ENCODE measurements at places on chromosomes 7 and 10.

- DNase-seq: no peak
Observed at GRCh38 chr7:100685049-100685605, 8.9 kb downstream of the GIGYF1 start.

DNA sequence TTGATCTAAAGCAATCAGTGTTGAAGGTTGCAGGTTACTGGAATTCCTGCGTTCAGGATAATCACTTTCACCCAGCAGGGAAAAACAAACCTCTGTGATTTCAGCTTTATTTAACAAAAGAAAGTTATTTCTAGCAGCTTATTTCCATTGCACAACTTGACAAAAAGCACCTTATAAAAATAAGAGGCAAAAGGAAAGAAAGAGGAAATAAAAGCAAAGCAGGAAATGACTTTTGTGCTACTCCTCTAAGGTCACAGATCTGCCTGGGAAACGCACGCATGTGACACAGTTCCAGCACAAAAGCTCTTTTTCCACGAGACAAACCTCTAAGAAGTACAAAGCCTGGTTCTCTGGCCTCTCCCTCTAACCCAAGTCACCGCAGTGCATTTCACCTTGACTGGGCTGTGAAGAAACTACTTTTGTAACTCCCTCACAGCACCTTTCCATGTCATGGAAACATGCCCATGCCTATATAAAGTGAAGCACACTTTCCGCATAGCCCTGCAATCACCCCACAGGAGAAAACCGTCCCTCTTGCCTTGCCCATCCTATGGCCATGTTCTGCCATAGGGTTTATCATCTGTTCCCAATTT, 870 bp downstream of the ANK3 start:
- DNase-seq: no peak

GRCh38 chr7:46756256-46756655, 825.7 kb downstream of the TNS3 start:
- no peak for DNase-seq

DNA sequence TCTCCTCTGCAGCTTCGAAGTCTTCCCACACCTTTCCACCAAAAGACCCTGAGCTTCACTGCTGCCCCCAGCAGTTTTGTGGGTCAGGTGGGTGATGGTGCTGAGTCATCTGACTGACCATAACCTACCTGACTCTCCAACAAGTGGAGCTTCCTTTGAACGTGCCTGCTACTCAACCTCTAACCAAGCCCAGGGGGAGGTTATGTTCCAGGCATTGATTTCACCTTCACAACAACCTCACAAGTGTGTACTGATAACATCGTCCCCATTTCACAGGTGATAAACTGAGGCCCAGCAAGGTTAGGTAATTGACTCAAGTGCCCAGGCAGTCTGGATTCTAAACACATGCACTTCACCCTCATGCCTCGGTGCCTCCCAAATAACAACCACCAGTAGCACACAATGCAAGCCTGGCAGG, 66.7 kb downstream of the DLG5 start:
- DNase-seq: no peak

DNA sequence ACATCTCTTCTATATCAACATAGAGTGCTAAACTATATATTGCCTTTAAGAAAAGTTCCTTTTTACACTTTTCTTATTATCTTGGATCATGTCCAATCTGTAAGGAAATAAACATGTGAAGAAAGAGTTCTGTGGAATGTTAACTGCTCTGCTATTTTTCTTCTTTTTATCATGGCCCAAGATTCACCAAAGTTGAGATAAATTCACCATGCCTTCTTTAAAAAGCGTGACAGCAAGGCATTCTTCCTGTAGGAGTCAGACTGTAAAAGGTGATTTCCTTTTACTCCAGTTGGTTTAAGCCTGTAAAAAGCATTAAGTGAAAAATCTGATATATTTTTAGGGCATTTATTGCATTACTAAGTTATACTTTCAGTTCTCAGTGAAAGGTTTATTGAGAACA, 165.7 kb upstream of the FZD1 start:
- DNase-seq: no peak

GRCh38 chr7:137547485-137547884, 204.0 kb upstream of the PTN start:
- DNase-seq: no peak

- DNase-seq: no peak
Observed at GRCh38 chr10:132306864-132307751, 642 bp downstream of the STK32C start.

DNA sequence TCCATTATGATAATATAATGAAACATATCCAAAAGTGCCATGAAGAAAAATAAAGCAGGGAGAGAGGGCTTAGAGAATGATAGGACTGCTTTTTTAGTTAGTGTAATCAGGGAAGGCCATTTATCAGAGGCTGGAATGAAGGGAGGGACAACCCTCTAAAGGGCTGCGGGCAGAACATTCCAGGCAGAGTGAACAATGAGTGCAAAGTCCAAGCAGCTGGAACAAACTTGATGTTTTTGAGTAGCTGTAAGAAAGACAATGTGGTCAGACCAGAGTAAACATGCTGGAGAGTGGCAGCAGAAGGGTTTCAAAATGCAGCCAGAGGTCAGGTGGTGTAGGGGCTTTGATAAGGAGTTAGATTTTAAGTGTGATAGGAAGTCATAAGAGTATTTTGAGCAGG, 65.6 kb upstream of the CCDC6 start:
- no peak for DNase-seq

- DNase-seq: no peak
Observed at GRCh38 chr10:12308057-12308456, 41.3 kb upstream of the CAMK1D start.

- DNase-seq: no peak
Observed at GRCh38 chr10:47013507-47014154, 102.4 kb downstream of the PTPN20 start.

GRCh38 chr7:151378496-151379192, 31.2 kb downstream of the WDR86 start:
- DNase-seq: no peak

DNA sequence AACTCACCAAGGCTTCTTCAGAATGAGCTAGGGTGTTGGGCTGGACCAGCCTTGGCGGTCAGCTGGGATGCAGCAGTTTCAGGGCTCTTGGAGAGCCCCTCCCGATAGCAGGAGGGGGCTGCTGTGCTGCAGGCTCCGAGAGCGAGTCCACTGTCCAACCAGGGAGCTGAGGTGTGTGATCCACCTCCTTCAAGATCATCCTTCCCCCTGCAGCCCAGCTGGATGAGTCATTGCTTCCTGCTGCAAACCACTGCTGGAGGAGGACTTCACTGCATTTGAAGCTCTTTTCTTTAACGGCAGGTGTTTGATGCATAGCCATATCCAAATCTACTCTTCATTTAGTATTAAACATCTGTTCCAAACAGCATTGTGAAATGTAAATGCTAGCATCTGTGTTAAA, 54.2 kb upstream of the EBF3 start:
- peak; percentile 33 for DNase-seq

GRCh38 chr10:132507956-132508490, 29.6 kb upstream of the INPP5A start:
- no peak for DNase-seq

DNA sequence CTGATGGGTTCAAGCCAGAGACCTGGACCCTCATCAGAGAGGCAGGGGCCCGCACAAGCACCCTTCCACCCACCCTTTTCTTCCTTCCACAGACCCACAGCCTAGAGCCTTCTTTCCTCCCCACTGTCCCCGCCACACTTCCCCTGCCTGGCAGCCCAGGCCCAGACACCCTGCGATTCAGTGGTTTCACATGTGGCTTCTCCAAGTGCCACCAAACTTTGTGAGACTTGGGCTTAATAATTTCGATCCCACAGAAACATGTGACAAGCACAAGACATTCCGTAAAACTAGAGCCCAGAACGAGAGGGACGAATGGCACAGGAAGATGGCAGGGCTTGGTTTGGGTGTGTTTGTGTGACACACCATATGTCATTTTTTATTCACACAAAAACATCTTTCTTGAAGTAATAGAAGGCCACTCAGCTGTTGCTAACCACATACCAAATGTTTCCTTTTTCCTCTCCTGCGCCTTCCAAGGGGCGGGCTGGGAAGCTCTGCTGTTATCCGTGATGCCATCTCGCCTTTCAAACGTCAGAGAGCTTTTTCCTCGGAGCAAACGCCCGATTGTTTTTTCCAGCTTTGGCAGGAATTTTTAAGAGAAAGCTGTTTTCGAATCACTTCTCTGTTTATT, 162.9 kb downstream of the GRK5 start:
- DNase-seq: no peak

DNA sequence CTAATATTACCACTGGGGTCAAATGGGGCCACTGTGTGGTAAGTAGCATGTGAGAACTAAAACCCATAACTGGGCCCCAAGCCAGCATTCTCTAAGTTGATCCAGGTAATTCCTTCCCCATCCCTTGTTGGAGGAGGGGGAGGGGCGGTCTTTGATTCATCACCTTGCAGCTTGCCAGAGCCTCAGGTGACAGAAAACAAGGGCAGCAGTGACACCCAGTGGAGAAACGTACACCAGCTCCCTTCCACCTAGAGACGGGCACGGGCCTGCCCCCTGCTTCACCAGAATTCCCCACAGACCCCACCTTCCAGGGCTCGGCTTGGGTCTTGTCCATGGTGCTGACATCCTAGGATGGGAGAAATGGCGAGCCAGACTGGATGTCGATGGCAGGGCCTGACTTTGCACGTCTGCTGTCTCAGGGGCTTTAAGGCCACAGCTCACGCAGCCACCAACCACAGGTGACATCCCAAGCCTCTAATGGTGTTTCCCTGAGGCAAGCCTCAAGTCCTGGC, 102.0 kb downstream of the STRA8 start:
- DNase-seq: peak; percentile 94

- no peak for DNase-seq
Observed at GRCh38 chr7:137329411-137329810, 14.1 kb downstream of the PTN start.

DNA sequence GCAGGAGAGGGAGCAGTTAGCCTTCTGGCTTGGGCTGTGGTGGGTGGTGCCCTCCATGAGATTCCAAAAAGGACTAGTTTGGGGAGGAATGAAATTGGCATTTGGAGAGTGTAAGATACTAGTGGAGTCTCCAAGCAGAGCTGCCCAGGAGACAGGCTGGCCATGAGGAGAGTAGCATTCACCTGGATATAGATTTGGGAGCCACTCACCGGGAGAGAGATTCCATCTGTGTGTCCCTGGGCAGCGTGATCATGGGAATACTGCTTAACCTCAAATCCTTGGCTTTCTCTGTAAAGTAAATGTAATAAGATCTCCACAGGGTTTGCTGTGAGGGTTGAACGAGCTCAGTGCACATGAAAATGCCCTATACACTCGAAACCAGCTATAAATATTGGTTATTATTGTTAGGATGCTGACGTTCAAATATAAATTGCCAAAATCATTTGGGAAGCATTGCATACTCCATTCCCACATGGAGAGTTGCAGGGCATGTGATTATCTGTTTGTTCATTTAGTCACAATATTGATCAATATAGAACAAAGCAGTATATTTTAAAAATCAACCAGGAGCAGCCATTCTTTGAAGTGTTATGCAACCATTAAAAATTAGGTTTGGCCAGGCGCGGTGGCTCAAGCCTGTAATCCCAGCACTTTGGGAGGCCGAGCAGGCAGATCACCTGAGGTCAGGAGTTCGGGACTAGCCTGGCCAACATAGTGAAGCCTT, 143.7 kb downstream of the CUX1 start:
- no peak for DNase-seq

GRCh38 chr7:26658389-26659084, 205.9 kb downstream of the SKAP2 start:
- DNase-seq: no peak

- DNase-seq: no peak
Observed at GRCh38 chr7:87202705-87203104, 16.8 kb downstream of the TMEM243 start.

DNA sequence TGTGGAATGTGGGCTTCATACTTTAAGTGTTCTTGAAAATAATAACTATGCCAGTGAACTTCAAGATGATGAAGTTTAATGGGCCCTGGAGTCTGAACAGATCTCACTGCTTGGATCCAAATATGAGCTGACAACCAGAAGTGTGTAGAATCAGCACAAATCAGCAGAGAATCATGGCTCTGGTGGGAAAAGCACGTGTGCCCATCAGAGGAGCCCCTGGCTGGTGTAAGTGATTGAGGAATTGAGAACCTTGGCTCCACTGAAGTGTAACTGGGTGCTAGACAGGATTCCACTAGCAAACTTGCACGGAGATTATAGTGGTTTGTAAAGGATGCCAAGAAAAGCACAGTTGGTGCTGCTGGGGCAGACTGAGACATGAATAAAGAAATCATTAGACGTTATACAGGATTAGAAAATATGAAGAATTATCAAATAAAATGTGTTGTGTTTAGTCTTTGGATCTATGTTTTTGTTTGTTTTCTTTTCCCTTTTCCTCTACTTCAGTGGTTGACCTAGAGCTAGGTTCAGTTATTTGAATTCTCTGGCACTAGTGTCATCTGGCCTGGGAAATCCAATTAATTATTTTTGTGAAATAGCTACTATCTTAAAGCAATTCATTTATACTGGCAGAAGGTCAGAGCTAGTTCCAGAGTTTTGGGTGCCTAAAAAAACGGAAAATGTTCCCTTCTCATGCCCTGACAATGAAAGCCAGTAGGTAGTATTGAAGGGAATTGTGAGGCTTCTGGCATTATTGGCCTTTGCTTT, 175.7 kb upstream of the MEOX2 start:
- DNase-seq: no peak

DNA sequence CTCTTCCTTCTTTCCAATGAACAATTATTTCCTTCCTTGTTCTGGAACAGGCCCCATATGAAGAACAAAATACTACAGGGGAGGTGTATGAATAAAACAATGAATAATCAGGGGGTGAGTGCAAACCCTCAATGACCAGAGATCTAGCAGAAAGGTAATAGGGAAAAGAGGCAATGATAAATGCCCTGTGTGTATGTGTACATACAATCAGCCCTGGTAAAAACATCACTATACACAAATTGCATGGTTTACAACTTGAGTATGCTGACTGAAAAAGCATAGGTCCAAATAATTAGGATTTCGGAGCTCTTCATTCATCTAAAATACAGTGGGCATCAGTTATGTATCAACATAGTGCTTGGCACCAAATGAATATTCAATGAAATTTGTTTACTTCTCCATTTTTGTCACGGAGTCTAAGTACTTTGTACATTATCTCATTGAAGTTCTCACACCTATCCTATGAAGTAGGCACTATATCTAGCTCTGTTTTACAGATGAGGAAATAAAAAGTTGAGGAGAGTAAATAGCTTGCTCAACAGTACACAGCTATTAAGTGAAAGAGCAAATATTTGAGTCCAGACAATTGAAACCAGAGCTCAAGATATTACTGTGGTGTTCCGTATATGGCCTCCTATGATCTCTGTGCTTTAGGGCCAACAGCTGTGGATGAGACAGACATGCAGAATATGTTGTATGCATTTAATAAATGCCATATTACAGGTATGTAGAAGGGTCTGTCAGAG, 1065.4 kb downstream of the SORCS3 start:
- DNase-seq: no peak

GRCh38 chr7:117184367-117184766, 138.5 kb downstream of the WNT2 start:
- DNase-seq: no peak

- no peak for DNase-seq
Observed at GRCh38 chr10:32327364-32327691, 19.6 kb downstream of the EPC1 start.

DNA sequence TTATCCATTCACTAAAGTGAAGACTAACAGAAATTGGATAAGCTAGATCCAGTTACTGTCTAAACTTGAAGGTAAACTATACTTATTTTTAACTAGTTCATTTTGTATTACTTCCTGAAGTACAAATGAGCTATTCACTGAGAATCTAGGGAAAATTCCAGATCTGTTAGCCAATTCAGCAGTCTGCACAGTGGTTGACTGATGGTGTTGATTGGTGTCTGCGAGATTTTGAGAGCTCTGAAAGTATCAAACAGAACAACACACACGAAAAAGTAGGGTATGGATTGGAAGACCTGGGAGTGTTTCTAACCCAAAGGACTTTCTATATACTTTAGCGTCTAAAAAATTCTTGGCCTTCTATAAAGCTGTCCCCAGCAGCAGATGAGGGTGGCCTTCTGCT, 33.6 kb upstream of the AGR2 start:
- DNase-seq: no peak
